ENCODE measurements at places on chromosomes 7 and 10.

DNA sequence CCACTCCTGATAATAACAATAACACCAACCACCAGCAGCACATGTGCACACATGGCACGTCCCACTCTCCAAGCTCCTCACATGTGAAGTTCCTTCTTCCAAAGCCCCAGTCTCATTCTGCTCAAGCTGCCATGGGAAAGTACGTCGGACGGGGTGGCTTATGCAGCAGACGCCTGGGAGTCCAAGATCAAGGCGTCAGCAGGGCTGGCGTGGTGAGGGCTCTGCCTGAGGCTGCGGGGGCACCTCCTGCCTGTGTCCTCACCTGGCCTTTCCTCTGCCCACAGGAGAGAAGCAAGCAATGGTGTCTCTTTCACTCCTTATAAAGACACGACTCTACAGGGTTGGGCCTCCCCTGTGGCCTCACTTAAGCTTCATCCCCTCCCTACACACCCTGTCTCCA is 68.8 kb upstream of the INSIG1 start:
- DNase-seq = no peak

GRCh38 chr10:35585903-35586535 is 19.1 kb upstream of the GJD4 start:
- no peak for DNase-seq

- DNase-seq = no peak
These were observed 90.6 kb upstream of the OIT3 start for GRCh38 chr10:72802763-72803505.

- no peak for DNase-seq
These were observed 370.2 kb downstream of the ARL4A start for GRCh38 chr7:13057462-13058200.

DNA sequence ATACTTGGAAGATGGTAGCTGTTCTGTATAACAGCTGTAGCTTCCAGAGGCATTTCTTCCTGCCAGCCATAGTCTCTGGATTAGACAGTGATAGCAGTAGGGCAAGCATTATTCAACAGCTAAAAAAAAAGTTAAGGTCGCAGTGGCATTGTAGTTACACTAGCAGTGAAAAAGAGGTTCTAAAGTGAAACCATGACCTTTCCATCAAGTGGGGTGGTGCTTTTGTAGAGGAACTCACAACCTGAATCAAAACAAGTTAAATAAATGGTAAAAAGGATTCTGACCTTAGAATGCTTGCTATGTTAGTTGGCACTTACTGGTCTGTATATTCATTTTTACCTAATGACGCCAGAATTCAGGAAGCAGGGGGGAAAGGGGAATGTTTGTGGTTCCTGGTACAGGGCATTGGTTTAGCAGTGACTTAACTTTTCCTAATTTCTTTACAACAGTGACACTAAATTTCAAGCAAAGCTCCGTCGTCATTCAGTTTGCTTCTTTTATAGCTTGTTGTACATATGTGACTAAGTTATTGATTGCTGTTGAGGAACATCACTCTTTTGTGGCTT is 55.0 kb downstream of the GBF1 start:
- DNase-seq = no peak

GRCh38 chr10:18238870-18239485 is 98.8 kb downstream of the CACNB2 start:
- no peak for DNase-seq

GRCh38 chr10:3323865-3324498 is 151.4 kb upstream of the PITRM1 start:
- DNase-seq = no peak

DNA sequence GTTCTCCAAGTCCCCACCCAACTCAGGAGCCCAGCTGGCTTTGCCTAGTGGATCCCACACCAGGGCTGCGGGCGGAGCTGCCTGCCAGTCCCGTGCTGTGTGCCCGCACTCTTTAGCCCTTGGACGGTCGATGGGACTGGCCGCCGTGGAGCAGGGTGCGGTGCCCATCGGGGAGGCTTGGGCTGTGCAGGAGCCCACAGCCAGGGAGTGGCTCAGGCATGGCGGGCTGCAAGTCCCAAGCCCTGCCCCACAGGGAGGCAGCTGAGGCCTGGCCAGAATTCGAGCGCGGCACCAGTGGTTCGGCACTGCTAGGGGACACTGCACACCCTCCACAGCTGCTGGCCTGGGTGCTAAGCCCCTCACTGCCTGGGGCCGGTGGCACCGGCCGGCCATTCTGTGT is 159.7 kb downstream of the ANKRD30A start:
- no peak for DNase-seq

- DNase-seq = no peak
These were observed 131.0 kb upstream of the C1GALT1 start for GRCh38 chr7:7051206-7051877.

GRCh38 chr7:97871659-97872024 is 566 bp downstream of the ASNS start:
- no peak for DNase-seq

GRCh38 chr7:51121931-51122425 is 194.6 kb downstream of the COBL start:
- DNase-seq = no peak

GRCh38 chr10:128268015-128268722 is 141.9 kb upstream of the MKI67 start:
- no peak for DNase-seq

DNA sequence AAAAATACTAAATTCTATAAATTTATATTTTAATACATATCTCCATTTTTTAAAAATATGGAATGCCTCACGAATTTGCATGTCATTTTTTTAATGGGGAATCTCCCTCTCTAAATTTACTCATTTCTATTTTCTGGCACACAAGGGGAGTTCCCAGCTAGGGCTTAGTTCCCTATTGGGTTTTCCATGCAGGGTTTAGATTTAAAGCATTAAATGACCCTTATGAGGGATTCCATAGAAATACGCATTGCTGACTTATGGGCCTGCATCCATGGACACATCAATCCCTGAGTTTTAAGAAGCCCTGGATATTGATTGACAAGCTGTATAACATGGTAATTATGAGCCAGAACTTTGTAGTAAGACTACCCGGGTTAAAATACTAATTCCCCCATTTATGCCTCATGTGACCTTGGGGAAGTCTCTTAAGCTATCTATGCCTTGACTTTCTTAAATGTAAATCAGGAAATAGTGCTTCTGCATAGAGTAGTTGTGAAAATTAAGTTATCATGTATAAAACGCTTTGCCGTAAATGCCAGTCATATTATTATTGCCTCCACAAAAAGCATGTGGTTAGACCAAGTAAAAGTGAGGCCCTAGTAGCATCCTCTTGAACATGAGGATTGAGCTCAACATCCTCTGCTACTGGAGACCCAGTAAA is 78.8 kb upstream of the ANKRD1 start:
- DNase-seq = no peak

DNA sequence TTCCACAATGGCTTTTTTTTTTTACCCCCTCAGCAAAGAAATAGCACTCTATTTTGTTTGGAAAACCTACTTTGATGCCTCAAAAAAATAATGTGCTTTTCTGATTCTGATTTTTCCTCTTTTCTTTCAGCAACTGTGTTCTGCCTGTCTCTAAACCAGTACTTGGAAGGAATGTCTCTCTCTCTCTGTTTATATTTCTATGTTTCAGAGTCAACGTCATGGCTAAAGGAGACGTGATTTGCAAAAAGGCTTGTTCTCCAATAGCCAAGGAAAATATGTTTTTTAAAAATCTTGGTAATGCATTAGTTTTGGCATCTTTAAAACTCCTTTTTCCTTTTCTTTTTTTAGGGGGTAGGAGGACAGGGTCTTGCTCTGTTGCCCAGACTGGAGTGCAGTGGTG is 56.0 kb upstream of the SDK1 start:
- no peak for DNase-seq

- DNase-seq = no peak
These were observed 9.8 kb upstream of the DLX6 start for GRCh38 chr7:96995406-96996110.

- no peak for DNase-seq
These were observed 30.6 kb downstream of the SMNDC1 start for GRCh38 chr10:110274072-110274627.

- DNase-seq = no peak
These were observed 77.1 kb downstream of the GRID1 start for GRCh38 chr10:86289577-86289868.

DNA sequence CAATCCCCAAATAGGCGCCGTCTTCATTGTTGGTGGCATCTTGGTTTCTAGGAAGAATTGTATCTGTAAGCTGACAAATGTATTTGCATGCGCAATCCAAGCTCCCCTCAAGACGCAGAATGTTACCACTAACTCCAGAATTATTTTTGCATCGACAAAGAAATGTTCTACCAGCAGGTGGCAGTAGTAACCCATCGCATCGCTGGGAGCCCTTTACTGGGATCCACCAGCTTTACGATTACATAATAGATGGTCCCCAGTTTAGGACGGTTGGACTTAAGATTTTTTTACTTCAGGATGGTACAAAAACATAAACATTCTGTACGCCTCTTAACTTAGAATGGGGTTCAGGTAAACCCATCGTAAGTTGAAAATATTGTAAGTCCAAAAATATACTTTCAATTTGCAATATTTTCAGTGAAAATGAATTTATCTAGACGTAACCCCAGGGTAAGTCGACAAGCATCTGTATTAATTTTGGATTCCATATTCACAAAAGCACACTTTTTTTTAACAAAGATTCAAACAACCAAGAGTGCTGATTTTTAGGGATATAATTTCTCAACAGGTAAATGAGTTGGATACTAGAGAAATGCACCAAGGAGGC is 114.0 kb upstream of the COBL start:
- DNase-seq = peak; percentile 15

- DNase-seq = no peak
These were observed 118.9 kb downstream of the PPP1R3A start for GRCh38 chr7:113799896-113800295.

All from stimulated activated CD8-positive, alpha-beta memory T cell treated with anti-CD3 and anti-CD28 coated beads, Interleukin-15, amount 100 ng/mL, for 48 hours (primary cell).